ENCODE measurements at places on chromosomes 1 and 21.

- DNase-seq: no peak
Observed at GRCh38 chr1:111461765-111462164, 12.0 kb upstream of the C1orf162 start.

DNA sequence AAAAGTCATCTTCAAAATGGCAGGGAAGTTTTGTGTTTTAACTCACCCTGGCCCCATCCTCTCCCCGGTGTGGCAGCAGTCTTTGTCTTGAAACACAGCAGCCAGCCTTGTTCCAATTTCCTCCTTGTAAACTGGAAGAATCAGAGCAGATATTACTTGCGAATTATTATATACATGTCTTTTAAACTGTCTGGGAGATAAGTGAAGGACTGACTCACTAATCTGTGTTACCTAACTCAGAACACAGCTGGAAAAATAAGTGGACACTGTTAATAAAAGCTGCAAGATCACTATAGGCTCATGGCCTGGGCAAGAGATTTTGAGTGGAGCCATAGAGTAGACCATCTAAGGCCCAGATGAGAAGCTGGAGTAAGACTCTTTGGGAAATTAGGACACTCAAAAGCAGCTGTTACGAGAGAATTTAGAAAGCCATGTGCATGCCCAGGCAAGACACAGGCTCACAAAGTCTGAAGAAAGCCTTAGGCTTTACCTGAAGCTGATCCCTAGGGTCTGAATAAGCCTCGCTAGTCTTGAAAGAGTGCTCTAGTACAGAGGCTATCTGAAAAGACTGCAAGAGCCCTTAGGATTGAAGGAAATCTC is 233.0 kb upstream of the RAB4A start:
- DNase-seq: no peak

DNA sequence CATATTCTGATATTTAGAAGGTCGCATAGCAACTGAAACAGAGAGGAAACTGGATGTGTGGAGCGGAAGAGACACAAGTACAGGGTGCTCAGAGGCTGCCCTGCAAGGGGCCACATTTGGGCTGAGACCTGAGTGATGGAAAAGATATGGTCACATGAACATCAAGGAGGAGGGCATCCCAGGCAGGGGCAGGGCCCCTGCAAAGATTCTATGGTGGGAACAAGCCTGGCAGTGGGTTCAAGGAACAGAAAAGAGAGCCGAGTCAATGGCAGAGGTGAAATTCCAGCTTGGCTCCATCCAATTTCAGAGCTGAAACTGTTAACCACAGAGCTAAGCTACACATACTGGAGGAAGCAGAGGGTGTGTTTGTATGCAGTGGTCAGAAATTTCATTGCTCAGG is 227.7 kb downstream of the PRDM2 start:
- DNase-seq: no peak

DNA sequence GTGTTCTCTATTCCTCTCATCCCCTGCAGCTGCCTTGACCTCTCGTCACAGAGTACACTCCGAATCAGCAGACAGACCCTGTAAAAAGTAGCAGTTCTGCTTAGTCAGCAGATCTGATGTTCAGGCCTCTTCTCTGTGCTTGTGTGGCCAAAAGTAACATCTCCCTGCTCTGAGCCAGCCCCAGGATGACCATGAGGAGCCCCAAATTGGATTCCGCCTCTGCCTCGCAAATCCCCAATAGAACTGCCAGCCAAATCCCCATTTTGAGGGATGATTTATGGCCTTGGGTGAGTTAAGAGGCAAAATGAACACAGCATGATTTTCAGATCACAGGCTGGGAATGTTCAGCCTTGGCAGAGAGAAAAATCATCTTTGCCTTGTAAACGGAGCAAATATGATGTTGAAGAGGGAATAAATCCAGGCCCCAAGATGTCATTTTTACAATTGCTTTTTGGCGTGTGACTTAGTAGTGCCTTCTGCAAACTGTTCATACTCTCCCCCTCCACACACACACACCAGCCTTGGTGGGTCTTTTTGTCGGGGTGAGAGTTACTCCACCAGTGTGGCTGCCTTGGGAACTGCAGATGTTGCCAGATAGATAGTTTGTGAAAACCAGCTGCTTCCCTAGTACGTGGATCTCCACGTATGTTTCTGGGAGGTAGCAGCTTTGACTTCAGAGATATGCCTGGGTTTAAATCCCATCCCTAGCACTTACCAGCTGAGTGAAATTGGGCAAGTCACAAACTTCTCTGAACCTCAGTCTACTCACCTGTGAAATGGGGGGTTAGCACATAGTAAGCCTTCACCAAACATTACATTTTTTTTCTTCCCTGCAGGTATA is 77.8 kb downstream of the MAN1C1 start:
- DNase-seq: no peak

DNA sequence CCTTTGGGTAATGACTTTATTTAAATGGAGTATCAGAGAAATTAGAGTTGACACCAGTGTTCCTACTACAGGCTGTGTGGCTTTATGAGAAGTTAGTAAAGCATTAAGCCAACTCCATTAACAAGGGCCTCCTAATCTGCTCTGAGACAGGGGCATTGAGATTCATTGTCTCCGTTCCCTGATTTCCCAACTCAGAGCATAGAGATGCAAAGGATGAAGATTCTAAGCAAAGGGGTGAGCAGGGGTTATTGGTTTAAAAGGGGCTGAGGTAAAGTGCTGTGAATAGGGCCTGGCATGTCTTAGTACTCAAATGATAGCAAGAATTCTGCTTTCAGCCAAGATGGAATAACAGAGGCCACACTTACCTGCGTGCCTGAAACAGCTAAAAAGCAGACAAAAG is 428.4 kb downstream of the PTPRU start:
- no peak for DNase-seq

DNA sequence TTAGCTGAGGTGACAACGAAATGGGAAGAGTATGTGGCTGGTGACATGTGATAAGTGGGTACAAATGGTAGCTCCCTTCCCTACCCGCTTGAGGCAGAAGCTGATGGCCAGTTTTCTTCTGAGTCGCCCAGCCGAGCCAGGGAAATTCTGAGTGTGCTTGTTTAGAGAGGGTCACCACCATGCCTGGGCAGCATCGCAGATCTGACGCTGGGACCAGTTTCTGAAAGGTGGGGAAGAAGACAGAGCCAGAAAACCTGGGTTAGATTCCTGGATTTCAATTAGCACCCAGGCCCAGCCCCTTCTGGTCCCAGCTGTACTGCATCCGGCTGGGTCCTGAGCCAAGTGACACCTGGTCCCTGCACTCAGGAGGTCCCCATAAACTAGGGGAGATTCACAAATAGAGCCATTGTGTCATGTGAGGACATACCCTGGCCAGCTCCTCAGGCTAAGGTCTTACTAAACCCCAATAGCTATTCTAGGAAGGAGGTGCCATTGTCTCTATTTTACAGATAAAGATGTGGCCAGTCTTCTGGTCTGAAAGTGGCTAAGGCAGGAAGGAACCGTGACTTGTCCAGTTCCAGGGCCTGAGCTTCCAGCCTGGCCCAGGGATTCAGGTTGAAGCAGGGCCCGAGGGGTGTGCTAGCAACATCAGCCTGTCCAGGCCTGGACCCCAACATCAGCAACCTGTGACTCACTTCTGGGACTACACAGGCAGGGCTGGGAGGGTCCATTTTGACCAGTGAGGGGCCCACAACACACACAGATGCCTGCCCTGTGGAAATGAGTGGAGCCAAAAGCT is 1.7 kb upstream of the TMEM61 start:
- no peak for DNase-seq

- no peak for DNase-seq
Observed at GRCh38 chr1:205069371-205070125, 14.7 kb downstream of the TMEM81 start.

DNA sequence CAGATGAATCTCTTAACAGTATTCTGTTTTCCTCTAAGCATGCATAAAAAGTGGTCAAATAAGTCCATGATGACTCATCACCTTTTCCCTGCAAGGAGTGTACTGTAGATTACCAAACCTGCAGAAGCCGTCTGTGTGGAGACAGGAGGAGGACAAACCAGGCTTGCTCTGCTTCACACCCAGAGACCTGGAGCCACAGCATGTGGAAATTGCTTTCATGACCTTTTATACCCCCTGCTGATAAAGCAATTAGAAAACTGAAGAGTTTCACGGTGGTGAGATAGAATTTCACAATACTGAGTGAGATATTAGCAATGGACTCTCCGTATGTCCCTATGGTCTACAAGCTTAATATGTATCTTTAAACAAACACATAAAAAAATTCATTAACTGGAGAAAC is 9.4 kb downstream of the CORT start:
- no peak for DNase-seq

- DNase-seq: no peak
Observed at GRCh38 chr1:67368046-67368514, 60.4 kb downstream of the IL12RB2 start.

DNA sequence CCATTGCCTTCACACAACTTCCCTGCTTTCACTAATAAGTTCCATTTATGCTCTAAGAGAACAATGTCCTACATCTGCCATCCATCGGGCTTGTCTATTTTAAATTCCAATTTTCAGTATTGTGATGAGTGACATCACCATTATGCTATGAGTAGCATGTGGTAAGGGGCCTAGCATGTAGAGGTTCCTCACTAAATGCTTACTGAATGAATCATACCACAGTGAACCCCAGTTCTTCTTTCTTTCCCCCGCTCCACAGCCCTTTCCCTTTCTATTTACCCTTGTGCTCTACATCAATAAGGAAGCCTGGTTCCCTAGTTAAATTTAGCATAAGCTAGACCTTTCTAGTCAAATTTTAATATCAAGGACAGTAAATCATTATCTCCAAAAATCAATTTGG is 195.0 kb upstream of the RGS18 start:
- DNase-seq: peak; percentile 54

GRCh38 chr1:156848461-156849150 is 10.3 kb downstream of the INSRR start:
- DNase-seq: no peak

GRCh38 chr21:36902331-36902730 is 64.1 kb downstream of the HLCS start:
- no peak for DNase-seq

- no peak for DNase-seq
Observed at GRCh38 chr1:95657248-95657647, 423.2 kb downstream of the RWDD3 start.

GRCh38 chr1:53896635-53897229 is 2.7 kb downstream of the DIO1 start:
- peak; percentile 61 for DNase-seq

- no peak for DNase-seq
Observed at GRCh38 chr1:231192620-231193163, 30.8 kb downstream of the TRIM67 start.

GRCh38 chr1:25543425-25544242 is at the start of gene LDLRAP1:
LDLRAP1 (plus strand) TSS chr1:25543606; CDS start chr1:25543699, 93 bp downstream.
- peak; percentile 91 for DNase-seq
